Activated CD4-positive, alpha-beta T cell treated with anti-CD3 and anti-CD28 coated beads for 4 hours (primary cell): ENCODE measurements at places on chromosomes 13 and 19.

GRCh38 chr19:10393137-10393536 lies 10.2 kb downstream of the CDC37 start:
- no peak for DNase-seq

DNA sequence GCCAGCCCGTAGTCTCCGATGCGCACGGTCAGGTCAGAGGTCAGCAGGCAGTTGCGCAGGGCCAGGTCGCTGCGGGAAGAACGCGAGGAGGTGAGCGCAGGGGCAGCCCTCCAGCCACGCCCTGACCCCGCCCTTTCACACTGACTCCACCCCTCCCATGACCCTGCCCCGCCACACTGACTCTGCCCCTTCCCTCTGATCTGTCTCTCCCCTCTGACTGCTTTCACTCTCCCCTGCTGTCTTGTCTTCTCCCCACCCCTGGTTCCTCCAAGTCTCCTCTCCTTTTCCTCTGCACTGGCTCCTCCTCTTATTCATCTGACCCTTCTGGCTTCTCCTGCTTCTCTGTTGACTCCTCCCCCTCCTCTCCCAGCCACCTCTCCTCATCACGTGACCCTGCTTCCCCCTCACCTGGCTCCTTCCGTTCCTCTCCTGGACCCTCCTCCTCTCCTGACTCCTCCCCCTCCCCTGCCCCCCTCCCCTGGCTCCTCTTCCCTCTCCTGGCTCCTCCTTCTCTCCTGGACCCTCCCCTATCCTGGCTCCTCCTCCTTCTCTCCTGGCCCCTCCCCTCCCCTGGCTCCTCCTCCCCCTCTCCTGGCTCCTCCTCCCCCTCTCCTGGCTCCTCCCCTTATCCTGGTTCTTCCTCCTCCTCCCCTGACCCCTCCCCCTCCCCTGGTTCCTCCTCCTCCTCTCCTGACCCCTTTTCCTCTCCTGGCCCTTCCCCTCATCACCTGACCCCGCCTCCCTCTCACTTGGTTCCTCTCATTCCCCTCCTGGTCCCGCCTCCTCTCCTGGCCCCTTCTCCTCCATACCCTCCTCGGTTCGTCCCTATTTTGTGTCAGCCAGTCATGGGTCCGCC lies 9.9 kb downstream of the LMTK3 start:
- DNase-seq = no peak

DNA sequence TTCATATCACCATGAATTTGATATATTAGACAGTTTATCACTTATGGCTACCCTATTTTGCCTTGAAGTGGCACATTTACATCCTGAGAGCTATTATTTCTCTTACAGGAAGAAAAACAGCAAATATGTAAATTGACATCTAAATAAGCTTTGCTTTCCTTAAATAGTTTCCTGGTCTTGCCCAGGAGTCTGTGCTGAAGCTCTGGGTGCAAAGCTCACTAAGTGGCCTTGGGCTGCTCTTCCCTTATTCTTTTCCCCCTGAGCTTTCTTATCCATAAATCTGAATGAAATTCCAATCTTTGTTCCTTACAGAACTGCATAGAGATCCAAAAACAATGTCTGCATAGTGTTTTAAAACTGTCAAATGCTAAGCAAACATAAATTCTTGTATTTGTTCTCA lies 56.3 kb downstream of the TNFSF13B start:
- DNase-seq = no peak

GRCh38 chr19:35545855-35546381 lies 492 bp downstream of the TMEM147 start:
- peak; percentile 67 for DNase-seq

- DNase-seq = no peak
These were observed 33.0 kb downstream of the FGF9 start for GRCh38 chr13:21703846-21704245.

DNA sequence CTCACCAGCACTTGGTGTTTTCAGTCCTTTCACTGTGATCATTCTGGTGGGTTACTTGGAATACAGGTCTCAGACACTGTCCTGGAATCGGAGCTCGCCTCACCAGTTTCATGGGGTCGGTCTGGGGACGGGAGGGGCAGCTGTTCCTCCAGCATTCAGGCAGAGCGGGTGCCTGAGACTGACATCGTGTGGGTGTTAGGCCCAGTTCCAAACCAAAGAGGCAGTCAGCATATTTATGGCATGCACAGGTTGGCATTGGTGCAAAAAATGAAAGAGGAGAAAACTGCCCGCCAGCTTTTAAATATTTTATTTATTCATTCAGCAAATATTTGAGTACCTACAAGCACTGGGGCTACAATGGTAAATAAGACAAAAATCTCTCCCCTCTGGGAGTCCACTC lies 20.1 kb downstream of the PLEKHF1 start:
- no peak for DNase-seq

DNA sequence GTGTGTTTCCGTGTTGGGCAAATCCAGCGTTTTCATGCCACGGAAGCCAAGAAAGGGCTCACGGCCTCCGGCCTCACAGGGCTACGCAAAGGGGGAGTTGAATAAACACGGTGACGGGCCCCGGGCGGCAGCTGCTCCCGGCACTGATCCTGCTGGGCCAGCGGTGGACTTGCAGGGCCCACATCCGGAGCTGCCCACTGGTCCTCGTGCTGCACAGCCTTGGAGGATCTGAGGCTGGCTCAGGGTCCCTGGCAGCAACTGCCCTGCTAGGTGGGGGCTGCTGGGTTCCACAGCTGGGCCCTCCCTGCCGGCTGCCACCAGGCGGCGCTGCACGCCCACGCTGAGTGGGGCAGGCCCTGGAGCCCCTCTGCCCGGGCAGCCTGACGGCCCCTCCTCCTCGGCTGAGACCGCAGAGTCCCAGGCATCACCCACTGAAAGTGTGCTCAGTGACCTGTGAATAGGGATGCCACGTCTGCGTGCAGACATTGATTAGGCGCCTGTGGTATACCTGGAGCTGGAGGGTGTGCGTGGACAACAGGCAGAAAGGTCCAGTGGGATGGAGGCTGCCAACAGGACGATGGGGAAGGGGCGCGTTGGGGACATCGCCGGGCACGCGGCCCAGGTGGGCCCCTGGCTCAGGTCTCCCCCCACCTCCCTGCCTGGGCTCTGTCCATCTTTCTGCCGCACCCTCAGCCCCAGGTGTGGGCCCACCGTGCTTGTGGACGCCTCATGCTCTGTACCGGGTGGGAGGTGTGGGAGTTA lies 5.3 kb upstream of the HCN2 start:
- DNase-seq = peak; percentile 55

DNA sequence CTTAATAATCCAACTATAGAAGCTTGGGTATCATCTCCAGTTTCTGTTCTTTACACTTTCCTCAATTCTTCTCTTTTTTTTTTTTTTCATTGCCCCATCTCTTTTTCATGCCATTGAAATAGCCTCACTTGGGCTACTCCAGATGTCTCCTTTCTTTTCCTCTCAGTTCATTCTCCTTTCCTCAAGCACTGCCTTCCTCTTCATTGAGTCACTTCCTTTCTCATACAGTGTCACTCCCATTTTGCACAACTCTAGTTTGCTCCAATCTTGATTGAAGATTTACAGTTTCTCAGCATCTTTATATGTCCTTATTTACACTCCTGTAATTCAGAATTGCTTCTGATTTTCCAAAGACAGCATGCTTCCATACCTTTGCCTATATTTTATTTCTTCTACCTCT lies 61.3 kb downstream of the IPO5 start:
- no peak for DNase-seq

DNA sequence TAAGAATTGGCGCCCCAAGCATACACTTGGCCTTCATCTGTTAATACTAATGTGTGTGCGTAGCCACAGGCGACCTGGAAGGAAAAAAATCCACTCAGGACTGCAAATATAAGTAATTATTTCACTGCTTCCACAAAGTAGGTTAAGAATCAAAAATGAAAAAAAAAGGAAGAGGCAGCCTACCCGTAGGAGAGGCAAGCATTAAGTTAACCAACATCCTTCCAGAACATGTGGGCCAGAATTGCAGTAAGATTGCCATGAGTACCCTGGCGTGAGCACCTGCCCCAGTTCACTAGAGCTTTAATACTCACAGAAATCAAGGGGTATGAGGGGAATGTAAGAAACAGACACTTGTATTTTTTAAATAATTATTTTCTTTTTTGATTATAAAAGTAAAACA lies 22.2 kb downstream of the RCBTB2 start:
- DNase-seq = no peak

DNA sequence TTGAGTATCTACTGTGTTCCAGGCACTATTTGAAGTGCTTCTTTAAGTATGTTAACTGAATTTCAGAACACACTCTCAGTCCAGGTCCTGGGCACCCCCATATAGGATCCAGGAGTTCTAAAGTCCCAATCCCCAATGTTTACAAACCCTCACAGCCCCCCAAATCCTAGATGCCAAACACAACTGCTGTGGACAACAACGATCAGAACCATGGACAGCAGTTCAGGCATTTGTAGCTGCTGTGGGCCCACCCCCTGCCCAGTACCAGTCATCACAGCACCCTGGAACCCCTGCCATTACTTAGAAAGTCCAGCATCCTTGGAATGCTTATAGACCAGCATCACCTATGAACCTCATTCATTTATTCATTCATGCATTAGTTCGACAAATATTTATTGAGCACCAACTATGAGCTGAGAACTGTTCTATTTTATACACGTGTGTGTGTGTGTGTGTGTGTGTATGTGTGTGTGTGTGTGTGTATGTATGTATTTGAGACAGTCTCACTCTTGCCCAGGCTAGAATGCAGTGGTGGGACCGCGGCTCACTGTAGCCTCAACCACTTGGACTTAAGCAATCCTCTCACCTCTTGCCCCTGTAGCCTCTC lies 19.3 kb upstream of the SDHAF1 start:
- DNase-seq = no peak

DNA sequence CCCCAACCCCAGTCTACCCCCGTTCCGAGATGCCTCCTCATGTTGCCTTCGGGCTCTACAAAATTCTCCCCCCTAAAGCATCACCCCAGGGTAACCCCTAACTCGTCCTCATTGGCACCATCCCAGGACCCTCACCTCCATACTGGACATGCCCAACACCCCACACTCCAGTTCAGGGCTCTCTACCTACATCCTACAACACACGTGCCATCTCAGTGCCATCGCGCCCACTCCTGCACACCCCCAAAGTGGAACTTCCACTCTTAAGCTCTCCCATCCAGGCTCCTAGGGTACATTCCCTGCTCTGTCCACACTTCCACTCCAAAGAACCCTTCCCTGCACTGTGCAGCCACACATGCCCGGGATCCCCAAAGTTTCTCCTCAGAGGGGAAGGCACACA lies 827 bp upstream of the FKRP start:
- DNase-seq = no peak

DNA sequence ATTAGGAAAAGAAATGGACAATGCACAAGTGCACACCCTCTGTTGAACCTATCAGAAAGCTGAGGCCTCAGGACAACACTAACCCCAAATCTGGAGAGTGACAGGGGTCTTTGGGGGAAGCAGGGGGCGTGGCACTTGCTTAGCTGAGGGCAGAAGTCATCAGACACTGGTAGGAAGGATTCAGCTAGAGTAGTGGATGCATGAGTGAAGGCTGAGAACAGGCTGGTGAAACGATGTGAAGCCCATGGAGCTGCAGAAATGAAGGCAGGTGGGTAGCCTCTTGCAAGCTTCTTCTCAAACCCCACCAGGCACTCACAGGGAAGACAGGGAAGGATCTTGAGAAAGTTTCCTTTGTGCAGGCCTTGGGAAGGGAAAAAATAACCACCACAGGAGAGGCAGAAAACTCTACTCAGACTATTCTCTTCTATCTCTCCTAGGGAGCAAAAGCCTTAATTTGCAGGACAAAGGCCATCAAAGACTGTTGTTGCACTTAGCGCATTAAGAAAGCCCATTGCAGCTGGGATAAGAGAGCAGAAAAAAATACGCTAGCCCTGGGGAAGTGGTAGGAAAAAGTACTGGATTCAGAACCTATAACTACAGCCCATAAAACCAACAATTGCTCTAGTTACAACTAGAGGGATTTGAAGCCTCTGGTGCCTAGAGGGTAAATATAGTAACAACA lies 193.3 kb upstream of the ZNF536 start:
- no peak for DNase-seq

- DNase-seq = no peak
These were observed 186.2 kb downstream of the RGCC start for GRCh38 chr13:41643507-41643906.
